ENCODE measurements at places on chromosomes 4 and X.

GRCh38 chrX:71638409-71638808, 20.1 kb upstream of the CXCR3 start:
- no peak for DNase-seq

DNA sequence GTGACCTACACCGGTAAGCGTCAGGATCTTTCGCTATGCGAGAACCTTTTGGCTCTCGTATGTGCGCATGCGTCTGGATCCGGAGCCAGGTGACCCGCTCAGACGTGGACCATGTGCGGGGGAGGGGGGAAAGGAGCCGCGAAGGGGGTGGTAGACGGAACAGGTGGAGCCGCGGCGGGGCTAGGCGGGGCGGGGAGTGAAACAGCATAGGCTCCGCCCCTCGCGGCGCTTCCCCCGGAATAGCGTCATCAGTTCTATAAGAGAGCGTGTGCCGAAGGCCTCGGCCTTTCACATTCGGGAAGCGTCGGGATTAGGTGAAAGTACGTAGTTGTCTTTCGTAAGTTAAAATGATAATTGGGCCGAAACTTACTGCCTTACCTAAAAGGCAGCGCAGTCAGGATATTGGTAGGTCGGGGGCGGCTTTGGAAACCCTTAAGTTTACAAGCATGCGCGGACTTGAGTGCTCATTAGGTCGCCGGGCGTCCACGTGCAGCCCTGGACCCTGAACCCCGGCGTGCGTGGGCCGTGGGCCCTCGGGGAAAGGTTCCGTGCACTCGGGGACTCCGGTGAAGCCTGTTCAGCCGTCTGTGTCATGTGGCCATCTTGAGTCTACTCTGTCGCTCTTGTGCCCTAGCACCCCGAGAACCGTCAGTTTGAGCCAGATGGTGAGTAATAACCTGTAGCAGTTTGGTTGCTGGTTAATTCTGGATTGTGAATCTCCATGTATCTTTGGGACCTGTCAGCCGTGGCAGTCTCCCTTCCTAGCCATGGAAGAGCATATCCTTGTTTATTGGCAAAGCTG, 74.1 kb downstream of the PRSS12 start:
- DNase-seq: peak; percentile 92

GRCh38 chrX:154607370-154607769, 11.7 kb downstream of the CTAG1B start:
- no peak for DNase-seq

DNA sequence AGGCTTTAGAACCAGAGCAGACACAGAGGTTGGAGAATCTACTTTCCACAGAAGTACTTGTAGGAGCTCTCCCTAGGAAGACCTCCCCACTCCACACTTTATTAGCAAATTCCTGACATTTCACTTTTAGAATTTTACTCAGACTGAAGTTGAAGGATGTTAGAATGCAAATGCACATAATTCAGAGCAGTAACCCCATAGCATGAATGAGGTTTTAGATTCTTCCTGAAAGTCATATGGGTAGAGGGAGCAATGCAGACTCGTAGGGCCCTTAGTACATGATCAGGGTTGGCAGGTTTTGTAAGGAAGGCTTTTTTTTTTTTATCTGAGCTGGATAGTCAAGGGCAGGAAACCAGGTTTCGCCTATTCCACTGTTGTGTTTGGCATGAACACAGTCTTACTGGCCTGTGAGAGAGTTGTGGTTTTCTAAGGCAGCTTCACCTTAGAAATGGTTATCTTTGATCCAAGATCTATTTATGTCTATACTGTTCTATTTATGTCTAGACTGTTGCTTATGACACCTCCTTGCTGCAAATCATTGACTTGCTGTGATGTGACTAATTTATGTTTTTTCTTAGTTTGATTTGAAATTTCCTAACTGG, 48.9 kb downstream of the SPATA18 start:
- DNase-seq: no peak

DNA sequence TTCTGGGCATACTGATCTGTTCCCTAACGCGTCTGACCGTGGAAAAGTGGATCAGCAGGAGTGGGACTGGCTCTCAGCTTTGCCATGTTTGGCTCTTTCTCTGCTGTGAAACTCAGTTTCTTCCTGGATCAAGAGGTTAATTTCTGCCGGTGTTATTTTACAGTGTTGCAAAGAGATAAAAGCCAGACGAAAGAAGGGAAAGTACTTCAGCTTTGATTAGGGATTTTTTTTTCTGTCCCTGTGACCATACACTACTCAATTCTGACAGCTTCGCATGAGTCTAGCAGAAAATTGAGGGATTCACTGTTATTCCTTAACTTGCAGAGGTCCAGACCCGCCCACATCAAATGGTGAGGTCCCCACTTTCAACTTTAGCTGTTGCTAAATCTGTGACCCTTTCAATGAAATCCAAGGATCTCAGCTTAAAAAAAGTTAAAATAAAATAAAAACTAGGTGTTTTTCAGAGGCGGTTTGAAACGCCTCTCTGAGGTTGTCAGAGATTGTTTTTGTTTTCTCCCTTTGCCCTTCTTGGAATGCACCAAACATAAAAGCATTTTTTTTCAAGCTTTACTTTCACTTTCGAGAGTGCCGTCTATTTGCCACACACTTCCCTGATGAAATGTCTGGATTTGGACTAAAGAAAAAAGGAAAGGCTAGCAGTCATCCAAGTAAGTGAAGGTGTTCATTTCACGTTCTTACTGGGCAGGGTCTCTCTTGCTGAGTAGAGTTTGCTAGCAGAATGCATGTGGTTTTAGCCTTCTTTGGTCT, at the start of gene TLR3:
TLR3 (plus strand) TSS at position 576 of the 768 bp plus-strand sequence. CDS start 7,464 bp downstream, outside the sequence.
- peak; percentile 25 for DNase-seq

DNA sequence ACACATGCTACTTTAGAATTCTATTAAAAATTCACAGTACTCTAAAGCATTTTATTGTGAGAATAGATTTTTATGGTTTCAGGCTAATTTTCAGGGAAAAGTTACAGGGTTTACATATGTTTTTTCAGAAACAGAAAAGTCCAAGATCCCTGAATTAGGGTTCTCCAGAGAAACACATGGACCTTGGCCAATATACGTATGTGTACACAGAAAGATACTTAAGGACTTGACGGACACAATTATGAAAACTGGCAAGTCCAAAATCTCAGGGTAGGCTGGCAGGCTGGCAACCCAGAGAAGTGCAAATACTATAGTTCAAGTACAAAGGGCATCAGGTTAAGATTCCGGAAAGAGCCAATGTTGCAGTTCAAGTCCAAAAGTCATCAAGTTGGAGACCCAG, 1897.8 kb upstream of the PCDH10 start:
- DNase-seq: no peak

GRCh38 chr4:108636246-108636645, 14.2 kb upstream of the OSTC start:
- peak; percentile 77 for DNase-seq

DNA sequence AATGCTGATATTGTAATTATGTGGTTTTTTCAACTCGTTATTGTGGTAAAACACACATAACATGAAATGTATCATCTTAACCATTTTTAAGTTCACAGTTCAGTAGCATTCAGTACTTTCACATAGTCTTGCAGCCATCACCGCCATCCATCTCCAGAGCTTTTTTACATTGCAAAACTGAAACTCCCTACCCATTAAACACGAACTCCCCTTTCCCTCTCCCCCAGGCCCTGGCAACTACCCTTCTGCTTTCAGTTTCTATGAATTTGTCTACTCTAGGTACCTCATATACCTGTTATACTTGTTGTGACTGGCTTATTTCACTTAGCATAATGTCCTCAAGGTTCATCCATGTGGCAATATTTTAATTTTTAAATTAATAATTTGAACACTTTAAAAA, 380.6 kb downstream of the MAPK10 start:
- no peak for DNase-seq

DNA sequence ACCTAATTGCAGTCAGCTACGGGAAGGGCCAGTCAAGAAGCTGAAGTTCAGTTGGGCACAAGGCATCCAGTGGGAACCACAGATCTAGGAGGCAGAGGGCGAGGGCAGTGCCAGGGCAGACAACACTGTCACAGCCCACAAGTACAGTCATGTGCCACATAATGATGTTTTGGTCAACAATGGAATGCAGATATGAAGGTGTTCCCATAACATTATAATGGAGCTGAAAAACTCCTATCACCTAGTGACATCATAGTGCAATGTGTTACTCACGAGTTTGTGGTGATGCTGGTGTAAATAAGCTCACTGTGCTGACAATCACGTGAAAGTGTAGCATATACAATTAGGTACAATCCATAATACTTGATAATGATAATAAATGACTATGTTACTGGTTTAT, 4.5 kb upstream of the TMEM255A start:
- DNase-seq: no peak

- peak; percentile 76 for DNase-seq
Observed at GRCh38 chrX:153333266-153333665, 687 bp upstream of the ZNF275 start.

- DNase-seq: no peak
Observed at GRCh38 chr4:101853028-101853427, 62.5 kb downstream of the BANK1 start.

DNA sequence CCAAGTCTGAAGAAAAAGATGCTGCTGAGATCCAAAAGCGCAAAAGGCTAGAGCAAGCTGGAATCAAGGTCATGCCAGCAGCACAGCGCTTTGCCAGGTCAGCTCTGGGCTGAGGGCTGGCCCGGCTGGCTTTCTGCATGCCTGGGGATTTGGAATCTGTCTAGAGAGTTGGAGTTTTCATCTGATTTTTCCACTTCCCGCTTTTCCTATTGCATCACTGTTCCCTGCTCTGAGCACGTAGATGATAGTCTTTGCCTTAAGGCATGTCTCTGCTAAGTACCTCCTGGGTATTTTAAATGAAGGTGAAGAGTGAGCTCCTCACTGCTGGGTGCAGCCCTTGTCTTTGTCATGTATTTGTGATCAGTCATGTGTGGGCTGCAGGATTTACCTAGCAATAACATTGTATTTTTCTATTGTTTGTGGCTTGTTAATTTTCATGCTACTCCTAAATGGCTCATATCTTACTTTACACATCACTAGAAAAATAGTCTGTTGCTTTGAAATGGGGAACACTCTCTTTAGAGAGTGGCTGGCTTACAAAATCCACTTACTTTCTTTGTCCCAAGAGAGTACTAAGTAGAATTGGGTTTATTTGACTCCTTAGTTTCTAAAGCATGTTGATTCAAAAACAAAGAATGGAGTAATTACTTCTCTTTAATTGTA, 82.8 kb downstream of the LIMCH1 start:
- no peak for DNase-seq

- DNase-seq: no peak
Observed at GRCh38 chr4:6125103-6125651, 75.2 kb downstream of the JAKMIP1 start.

- DNase-seq: no peak
Observed at GRCh38 chr4:77651820-77652219, 46.2 kb downstream of the CXCL13 start.

- no peak for DNase-seq
Observed at GRCh38 chr4:39741401-39741800, 43.5 kb downstream of the UBE2K start.

DNA sequence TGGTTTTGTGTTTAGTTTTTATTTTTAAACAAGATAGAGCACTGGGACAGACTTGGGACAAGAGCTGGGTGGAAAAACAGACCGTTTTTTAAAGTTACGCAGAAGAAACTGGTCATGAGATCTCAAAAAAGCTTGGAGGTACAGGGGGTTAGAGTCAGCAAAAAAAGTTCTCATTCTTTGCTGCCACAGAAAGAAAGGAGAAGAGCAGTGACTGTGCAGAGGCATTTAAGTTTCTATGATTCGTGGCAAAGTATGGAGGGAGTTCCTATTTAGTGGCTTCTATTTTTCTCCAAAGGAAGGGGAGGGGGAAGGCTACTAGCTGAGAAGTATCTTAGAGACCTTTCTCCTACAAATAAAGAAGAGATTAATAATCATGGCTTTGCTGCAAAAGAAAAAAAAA, 68.3 kb downstream of the MANBA start:
- DNase-seq: no peak

DNA sequence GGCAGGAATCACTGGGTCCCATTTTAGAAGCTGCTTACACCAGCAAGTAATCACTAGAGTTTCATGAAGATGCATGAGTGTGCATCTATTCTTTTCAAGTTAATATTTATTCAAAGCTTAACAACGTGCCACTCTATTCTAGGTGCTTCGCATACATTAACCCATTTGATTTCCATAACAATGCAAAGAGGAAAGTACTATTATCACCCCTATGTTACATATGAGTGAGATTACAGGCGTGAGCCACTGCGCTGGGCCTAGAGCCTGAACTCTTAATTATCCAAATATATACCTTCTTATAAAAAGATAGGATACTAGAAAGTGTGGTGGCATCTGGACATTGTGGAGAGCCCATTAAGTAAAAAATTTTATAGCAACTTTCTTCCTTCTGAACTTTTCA, 65.4 kb downstream of the CXCL13 start:
- DNase-seq: no peak

DNA sequence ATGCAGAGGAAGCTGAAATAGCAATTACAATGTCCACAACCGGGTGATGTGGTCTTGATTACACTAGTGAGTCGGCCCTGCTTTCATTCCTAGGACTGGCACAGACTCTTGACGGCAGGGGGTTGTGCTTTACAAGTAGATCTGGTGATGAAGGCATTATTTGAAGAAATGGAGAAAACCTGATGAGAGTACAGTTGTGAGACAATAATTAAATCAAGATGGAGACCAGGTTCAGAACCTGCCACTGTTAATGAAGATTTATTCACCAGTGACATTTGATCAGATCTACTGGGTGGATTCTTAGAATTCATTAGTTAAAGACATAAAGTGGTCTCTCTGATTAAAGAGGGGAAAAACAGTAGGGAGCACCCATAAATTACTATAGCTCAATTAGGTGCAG, 747.2 kb downstream of the STPG2 start:
- no peak for DNase-seq

DNA sequence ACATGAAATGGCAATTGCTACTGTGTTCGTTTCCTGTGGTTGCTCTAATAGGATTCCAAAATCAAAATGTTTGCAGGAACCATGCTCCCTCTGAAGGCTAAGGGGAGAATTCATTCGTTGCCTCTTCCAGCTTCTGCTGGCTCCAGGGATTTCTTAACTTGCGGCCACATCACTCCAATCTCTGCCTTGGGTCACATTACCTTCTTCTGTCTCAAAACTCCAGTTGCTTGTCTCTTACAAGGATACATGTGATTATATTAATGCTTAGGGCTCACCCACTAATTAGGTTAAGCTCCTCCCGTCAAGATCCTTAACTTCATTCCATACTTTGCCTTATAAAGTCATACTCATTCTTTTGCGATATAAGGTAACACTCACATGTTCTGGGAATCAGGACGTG, 208.4 kb downstream of the RBM46 start:
- no peak for DNase-seq

DNA sequence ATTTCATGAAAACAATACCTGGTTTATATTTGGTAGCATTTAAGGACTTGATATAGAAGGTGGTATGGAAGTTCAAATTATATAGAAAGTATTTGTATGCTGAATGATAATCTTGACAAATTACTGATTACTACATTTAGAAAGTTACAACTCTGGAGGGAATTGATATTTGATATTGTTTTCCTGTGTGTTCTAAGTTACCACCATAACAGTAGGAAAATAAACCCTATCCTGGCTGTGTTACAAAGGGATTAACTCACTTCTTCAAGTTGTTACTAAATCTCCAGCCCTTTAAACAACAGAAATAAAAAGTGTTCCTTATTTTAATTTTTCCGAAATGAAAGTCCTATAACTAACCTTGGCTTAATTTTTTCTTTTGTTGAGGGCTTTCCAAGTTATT, 36.6 kb downstream of the FHL1 start:
- peak; percentile 35 for DNase-seq

- DNase-seq: no peak
Observed at GRCh38 chr4:66972087-66972486, 573.2 kb downstream of the CENPC start.

Measured in fibroblast of skin of right quadriceps (primary cell).